ENCODE measurements at places on chromosomes 4 and X.

DNA sequence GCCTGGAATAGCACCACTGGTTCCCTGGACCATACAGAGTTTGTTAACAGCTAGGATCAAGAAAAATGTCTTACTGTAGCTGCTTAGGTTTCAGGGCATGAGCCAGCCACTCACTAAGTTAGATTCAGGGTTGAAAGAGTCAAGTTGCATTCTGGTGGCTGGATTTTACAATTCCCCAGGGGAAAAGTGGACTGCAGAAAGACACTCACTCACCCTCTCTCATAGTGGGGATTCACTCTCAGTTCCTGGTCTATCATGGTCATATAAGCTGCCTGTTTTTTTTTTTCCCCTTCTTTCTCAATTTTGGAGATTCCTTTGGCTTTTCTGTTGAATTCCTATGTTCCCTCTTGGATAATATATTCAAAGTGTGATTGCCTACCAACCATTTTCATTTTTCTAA is 744.2 kb upstream of the GRIA3 start:
- no peak for DNase-seq

GRCh38 chr4:16197876-16198665 is 28.2 kb downstream of the TAPT1 start:
- no peak for DNase-seq

DNA sequence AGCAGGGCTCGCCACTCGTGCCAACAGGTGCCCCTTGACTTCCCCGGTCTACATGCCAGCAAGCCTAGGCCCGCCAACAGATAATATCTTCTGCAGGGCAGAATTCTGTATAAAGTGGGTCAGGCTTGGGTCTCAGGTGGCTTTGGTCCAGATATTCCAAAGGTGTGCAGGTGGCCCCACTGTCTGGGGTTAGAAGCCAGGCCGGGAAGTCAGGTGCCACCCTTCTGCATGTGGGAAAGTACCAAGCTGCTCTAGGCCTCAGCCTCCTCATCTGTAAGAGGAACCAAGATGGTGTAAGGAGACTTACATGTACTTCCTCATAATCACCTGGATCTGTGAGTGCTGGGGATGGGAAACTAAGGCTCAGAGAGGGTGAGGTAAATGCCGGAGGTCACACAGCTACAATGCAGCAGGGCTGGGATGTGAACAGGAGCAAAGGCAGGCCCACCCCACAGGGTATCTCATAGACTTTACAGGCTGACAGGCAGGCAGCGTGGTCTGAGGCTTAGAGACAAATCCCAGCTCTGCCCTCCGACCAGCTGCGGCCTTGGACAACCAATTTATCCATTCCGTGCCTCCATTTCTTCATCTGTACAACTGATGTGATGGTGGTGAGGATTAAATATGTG is 35.9 kb downstream of the WDR1 start:
- no peak for DNase-seq

- DNase-seq = no peak
Observed at GRCh38 chr4:175953960-175954521, 111.6 kb upstream of the WDR17 start.

DNA sequence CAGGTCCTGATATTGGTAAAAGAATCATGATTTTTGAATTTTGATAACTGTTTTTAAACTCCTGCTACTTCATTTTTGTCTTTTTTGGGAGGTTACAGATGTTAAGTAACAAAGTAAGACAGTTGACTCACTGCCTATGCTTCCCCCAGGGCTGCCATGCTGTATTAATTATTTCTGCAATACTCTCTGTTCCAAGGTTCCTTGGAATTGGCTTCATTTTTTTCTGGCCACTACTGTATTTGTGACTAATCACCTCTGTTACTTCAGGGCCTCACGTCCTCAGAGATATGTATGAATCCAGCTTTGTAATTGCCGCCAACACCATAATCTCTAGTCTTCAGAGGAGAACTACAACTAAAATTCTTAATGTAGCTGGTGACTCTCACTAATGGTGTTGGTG is 1729.3 kb downstream of the C4orf33 start:
- no peak for DNase-seq

DNA sequence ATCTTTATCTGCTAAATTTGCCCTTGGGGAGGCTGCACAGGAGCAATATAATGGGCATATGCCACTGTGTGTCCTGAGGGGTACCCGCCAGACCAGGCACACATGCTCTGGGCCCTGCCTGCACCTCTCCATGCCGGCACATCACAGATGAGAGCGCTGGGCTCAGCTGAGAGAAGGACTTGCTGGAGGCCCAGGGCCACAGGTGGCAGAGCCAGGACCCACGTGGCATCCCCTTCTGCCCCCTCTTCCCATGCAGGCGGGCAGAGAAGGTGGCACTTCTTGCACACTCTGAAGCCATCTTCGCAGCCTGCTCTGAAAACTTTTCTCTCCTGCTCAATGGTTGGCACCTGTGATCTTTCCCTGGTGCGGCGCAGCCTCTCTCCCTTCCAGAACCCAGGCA is 20.1 kb downstream of the CPZ start:
- DNase-seq = no peak

GRCh38 chr4:123589301-123589700 is 192.7 kb downstream of the SPRY1 start:
- DNase-seq = no peak

- no peak for DNase-seq
Observed at GRCh38 chrX:54484666-54485065, 11.4 kb downstream of the FGD1 start.

DNA sequence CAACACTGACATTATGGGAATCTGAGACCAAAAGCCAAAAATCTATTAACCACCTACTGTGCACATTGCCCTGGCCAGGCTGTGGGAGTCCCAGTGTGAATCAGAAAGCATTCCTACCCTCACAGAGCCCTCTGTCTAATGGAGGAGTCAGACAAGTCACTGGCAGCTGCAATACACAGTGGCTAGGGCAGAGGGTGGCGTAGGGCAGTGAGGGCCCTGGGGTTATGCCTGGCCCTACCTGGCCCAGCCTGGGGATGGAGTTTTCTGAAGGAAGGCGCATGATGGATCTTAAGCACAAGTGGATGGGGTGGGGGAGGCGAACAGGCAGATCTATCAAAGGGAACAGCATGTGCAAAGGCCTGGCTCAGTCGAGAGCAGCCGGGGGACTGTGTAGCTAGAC is 10.8 kb downstream of the JAKMIP1 start:
- DNase-seq = no peak

DNA sequence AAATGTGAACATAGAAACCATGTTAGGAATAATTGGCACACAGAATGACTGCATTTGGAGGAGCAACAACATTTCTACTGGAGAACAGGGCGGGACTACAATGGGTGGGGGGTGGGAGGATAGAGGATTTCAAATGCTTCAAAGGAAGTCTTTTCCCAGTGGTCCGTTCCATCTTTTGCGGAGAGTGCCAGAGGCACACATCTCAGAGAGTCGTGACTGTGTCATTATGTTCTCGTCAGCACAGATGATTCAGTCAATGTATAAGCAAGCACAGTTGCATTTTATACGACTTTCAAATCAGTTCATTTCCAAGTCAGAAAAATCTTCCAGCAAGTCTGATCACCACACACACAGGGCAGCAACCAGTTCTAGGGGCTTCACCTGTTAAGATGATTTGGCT is 22.7 kb upstream of the GPR50 start:
- DNase-seq = no peak

DNA sequence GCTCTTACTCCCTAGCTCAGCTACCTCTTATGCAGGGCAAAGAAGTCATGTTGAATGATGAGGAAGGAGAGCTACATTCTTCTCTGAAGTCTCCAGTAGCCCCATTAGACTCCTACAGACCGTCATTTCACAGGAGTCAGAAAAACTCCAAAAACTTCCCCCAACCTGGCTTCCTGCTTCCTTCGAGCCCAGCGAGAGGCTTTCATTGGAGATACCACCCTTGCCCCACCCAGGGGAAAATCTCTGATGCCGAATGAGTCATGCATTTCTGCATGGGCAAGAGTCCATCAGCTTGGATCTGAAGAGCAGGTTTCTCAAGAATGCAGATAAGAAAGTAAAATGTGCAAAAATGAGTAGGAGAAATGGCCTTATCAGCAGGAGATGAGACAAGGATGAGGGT is 53.0 kb downstream of the ARSF start:
- DNase-seq = no peak

DNA sequence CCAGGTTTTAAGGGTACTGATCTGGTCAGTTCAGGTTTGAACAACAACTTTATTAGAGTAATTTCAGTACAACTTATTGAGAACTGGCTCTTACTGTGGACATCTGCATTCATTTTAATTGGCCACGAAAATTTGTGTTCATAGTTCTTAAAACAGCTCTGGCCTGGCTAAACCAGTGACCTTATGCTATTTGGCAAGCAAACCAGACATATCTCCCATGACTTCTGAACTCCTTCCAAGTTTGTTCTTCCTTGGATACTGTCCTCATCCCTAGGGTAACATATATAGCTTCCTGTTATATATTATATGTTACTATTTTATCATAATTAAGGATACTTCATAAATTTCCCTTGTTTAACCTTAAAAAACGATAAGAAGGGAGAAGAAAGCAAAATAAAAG is 841.9 kb downstream of the TRAM1L1 start:
- DNase-seq = no peak

- DNase-seq = no peak
Observed at GRCh38 chr4:138307319-138307718, 65.2 kb upstream of the SLC7A11 start.

DNA sequence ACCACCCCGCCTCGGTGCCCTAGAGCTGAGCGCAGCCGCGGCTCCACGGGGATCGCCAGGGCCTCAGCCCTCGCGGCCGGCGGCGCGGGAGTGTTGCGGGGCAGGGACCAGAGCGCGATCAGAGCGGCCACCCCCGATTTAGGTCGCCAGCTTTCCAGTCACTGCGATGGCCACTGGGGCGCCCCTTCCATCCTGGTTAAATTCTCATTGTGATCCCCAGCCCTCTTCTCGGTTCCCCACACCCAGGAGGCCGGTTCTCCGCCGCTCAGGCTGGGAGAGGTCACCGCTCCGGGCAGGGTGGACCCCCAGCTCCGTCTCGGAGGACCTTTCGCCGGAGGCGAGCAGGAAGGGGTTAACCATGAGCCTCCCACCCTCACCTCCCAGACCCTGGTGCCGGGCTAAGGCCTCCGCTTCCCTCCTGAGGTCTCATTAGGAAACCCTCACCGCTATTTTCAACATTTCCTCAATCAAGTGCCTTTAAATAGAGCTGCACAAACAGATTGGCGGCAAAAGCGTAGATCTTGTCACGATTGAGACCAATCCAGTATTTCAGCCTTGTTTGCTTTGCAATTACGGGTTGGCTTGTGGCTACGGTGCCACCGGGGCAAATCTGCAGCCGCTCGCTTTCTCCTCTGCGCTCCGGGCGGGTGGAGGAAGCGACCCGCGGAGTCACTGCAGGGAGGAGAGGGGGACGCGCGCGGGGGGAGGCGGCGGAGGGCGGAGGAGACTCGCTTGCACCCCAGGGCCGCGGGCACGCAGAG is 8.3 kb upstream of the HAND2 start:
- DNase-seq = no peak

DNA sequence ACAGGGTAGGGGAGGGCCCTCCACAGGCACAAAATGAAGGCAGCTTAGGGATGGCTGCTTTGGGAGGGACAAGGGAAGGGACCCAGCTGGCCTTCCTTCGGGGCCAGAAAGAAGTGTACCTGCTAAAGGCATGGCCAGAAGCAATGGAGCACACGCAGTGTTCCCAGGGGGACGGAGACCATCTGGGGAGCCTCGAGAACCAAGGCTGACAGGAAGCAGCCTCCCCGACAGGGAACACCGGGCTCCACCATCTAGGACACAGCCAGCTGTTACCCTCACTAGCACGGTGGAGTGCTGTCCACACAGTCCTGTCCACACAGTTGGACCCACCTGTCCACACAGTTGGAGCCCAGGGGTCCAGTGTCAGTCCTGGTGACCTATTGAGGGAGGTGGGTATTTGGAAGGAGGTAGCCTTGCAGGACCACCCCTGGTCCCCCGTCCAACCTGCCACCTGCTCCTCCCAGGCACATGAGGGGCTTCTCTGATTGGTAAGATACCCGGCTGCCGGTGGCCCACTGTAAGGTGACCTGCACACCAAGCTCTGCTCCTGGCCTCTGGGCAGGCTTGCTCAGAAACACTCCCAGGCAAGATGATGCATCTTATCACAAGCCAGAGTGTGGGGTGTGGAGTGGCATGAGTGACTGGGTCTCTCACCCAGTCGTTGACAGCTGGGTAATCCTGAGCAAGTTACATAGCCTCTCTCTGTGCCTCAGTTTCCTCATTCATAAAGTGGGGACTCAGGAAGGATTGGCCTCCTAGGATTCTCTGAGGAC is 20.5 kb upstream of the AFAP1 start:
- DNase-seq = no peak

- no peak for DNase-seq
Observed at GRCh38 chr4:108889696-108890483, 127.0 kb upstream of the ETNPPL start.

DNA sequence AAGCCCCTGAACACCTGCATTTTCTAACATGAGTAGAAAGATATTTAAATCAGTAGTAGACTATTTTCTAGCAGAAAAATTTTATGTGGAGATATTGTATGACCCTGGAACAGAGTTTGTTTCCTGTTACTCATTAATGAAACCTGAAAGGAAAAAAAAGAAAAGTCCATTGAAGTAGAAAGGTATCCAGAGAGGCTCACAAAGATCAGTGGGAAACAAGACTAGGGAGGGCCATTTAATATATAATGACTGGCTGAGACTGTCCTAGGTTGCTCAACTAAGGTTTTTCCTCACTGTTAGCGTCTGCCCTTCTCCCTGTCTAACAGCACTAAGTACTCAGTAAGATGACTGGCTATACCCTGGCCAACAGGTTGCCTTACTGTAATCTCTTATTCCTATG is 788.6 kb downstream of the GLUD2 start:
- no peak for DNase-seq

GRCh38 chr4:124199185-124199584 is 513.3 kb downstream of the ANKRD50 start:
- no peak for DNase-seq

GRCh38 chr4:6529021-6529420 is 46.0 kb upstream of the MAN2B2 start:
- no peak for DNase-seq

DNA sequence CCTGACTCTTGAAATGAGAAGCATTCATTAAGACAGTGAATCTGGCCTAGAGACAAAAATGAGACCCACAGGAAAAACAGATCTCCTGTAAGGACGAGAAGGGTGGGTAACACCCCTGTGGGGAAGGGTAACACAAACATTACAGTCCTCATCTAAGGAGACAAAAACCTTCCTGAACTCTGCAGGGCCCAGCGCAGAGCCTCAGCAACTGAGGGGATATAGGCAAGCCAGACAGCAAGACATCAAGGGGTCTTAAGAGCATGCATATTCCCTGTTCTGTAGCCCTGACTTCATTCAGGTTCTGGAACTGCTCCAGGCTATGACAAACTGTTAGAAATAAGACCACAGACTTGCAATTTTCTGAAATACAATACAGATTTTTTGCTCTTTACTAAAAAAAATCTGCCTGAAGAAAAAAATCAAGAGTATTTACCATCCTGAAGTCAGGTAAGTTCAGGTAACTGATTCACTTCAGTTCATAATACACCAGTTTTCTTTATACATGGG is 15.5 kb downstream of the COX18 start:
- DNase-seq = no peak

GRCh38 chr4:137909529-137910309 is 332.4 kb downstream of the SLC7A11 start:
- no peak for DNase-seq
